ENCODE measurements at places on chromosomes 4 and X.

- no peak for DNase-seq
Observed at GRCh38 chrX:41733939-41734338, 10.0 kb downstream of the GPR82 start.

DNA sequence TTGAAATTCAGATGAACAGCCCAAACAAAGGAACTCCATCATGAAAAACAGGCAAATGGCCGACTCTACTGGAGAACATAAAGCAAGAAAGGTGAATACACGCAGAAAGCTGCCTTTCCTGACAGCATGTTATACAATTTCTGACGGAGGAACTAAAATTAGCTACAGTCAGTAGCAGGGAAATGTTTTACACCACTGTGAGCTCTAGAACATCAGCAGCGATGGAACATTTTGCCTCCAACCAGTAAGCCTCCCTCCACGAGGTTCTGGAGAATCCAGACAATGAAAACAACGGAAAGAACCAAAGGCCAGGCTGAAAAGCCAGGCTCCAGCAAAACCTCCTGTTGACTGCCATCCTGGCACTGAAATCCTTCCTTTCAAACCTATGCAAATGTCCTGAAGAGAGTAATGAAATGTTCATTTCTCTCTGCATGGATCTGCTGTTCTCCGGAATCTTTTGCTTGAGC lies 78.9 kb downstream of the IRF2 start:
- DNase-seq = no peak

DNA sequence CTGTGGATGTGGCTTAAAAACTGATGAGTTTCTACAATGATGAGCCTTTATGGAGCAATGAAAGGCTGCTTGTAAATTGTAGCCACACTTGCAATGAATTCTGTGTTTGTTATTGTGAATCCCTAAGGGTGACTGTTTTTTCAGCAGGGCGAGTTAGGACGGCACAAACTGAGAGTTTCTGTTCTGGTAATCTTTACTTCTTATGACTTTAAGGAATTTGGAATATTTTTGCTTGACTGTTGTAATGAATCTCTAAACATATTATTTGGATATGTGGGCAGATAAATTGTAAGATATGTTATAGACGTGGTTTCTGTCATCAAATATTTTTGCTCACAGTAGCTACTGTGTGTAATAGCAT lies 22.2 kb downstream of the RBPJ start:
- no peak for DNase-seq

DNA sequence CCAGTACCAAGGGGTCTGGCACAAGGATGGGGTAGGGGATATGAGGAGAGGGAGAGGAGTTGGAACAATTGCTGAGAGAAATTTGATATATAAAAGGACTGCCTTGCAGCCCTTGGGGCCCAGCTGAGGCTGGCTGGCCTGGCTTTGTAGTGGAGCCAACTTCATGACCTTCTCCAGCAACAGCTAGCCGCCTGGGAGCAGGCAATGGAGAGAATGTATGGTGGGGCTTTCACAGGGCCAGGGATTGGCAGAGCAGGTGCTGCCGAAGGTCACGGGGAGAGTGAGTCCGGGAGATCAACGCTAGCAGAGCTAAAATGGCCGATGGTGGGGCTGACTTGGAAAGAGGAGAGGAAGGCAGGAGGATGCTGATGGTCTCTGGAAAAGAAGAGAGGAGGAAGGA lies 120.4 kb upstream of the SMIM10 start:
- DNase-seq = no peak

- no peak for DNase-seq
Observed at GRCh38 chr4:83454686-83455085, 937 bp downstream of the HELQ start.

- DNase-seq = no peak
Observed at GRCh38 chr4:72767618-72768302, 198.7 kb upstream of the ADAMTS3 start.

GRCh38 chr4:121693450-121693849 lies 3.3 kb downstream of the ANXA5 start:
- DNase-seq = no peak

- DNase-seq = no peak
Observed at GRCh38 chrX:15855568-15856221, 1.1 kb upstream of the AP1S2 start.

DNA sequence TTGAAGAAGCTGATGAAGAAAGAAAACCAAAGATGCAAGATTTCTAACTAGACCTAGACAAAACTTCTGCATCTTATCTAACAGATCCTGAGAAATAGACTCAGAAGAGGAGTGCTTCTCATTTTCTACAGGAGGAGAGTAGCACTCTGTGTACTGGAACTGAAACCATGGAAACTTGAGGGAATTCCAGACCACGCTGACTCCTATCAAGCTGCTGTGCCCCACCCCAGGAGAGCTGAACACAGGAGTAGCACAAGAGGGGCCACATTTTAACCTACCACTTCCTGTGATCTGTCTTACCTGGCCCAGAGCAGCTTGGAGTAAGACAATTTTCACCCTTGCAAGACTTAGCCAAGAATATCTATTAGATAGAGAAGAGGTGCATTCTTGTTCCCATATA lies 248.9 kb downstream of the SCFD2 start:
- no peak for DNase-seq

GRCh38 chr4:25843340-25844097 lies 19.3 kb downstream of the SEL1L3 start:
- no peak for DNase-seq

- no peak for DNase-seq
Observed at GRCh38 chr4:182405087-182405486, 161.9 kb downstream of the TENM3 start.

DNA sequence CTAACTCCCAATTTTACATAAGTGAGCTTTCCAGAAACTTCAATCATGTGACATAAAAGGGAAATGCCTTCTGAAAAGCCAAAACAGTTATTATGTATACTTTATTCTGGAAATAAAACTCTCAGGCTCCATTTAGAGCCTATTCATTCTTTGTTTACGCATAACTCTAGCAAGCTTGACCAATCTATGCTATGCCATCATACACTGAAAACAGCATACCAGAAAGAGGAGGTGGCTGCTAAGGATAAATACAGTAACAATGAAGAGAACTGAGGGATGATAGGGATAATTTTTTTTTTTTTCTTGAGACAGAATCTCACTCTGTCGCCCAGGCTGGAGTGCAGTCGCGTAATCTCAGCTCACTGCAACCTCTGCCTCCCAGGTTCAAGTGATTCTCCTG lies 24.4 kb downstream of the CDKL2 start:
- no peak for DNase-seq
